ENCODE measurements at places on chromosomes 16 and 17.

GRCh38 chr16:79181419-79181818 lies 419.1 kb downstream of the MAF start:
- no peak for DNase-seq

DNA sequence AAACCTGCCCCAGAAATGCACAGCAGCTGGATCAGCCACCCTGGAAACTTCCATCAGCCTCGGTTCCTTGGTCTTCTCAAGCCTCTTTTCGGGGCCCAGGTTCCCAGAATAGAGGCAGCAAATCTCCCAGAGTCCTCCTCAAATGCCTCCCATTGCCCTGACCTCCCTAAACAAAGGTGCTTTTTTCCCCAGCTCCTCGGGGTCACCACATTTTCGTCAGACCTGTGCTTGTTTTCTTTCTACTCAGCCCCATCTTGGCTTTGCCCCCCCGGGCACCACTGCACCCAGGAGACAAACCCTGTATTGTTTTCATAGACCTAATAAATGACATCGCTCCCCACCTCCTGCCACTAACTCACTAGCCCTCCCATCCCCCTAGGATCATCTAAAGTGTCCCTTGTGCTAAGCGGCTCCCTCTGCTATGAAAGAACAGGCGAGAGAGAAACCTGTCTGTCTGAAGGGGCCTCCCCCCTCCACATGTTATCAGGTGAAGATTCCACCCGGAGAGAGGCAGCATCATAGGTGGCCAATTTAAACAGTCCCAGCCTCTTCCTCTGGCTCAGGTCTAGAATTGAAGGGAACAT lies 451.1 kb downstream of the SOX9 start:
- DNase-seq: no peak

DNA sequence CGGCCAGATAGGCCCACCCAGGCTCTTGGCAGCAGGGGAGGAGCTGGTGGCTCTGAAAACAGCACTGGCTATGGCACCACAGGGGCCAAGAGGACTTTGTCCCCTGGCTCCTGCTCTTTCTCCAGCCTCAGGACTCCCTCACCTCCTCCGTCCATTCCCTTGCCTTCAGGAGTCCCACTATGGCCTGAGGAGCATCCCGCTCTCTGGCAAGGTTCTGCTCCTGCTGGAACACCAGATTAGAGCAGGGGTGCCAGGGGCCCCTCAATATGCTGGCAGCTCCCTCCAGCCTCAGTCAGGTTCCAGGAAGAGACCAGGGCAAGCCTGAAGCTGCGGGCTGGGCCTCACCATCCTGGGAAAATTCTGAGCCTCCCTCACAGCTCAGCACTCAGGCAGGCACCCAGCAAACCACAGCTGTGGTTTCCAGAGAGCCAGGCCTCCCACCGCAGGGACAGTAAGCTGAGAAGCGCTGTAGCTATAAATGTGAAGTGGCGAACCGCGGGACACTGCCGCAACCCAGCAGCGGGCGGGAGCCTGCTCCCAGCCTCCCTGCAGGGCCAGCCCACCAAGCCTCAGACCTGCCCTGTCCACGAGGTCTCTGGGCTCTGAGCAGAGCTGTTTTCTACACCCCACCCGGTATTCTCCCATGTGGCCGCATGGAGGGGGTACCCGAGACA lies 25.7 kb downstream of the C17orf100 start:
- no peak for DNase-seq

- DNase-seq: no peak
Measured at GRCh38 chr16:1781254-1781653, 1.1 kb downstream of the SPSB3 start.

GRCh38 chr17:78267253-78268073 lies 36.0 kb downstream of the TMEM235 start:
- no peak for DNase-seq

All from lower leg skin (tissue), 4 donors.